ENCODE measurements at places on chromosomes 12 and 14.
A peak's percentile ranks its signal among the peaks of the same experiment; 100 is the strongest.

GRCh38 chr12:56154818-56155217, 2.4 kb downstream of the MYL6B start:
- no peak for DNase-seq

- no peak for DNase-seq
These were observed 242.2 kb upstream of the NPAS3 start for GRCh38 chr14:32696325-32697091.

- DNase-seq, result no peak
These were observed 436.2 kb downstream of the CCDC91 start for GRCh38 chr12:28626504-28626903.

DNA sequence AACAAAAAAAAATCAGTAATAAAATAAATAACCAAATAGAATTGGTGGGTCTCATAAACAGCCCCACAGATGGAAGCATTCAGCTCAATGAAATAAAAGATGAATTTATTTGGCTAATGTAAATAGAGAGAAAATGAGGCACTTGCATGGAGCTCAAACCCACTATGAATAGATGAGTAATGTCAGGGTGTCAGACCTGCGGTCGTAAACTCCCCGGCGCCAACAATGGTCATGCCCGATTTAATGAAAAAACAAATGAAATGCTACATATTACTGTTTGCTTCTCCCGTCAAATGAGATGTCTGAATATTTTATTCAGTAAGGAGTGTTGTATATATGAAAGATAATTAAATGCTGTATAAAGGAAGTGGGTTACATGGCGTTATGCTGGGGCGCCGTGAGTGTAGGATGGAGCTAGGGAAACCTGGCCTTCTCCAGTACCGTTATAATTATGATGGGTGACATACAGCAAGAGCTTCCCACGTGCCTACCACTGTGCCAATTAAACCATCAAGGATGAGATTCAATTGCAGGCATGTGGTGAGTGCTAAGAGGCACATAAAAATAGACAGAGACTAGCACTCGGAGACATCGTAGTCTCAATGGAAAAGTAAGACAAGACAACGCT, 648.1 kb downstream of the BCL11B start:
- no peak for DNase-seq

DNA sequence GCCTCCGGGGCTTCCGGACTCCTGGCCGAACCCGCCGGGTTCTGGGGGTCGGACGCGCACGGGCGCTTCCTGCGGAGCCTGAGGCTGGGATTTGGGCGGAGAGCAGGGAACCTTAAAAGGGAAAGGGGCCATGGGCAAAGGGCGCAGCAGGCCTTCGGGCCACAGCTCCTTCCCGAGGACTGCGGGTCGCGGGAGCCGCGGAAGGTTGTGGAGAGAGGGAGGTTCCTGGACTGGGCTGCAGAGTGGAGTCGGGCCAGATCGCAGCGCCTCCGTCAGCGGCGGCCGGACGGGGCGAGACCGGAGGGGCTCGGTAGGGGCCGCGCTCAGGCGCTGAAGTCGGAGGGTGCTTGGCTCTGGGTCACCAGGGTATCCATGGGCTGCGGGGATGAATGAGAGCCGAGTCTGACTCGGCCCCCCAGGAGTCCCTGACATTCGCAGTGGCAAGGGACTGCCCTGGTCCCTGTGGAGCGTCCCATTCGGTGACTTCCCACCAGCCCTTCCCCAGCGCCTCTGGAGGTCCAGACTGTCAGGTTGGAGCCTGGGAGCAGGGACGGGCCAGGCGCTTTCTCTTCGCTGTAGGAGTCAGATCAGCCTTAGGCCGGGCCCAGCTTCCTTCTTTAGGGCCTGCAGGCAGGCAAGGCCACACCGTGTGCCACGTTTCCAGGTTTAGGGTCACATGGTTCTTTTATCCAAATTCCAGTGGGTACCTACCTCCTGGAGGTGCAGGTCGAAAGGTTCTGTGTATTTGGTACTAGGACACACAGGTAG, 938 bp upstream of the SLC25A29 start:
- peak; percentile 27 for DNase-seq

DNA sequence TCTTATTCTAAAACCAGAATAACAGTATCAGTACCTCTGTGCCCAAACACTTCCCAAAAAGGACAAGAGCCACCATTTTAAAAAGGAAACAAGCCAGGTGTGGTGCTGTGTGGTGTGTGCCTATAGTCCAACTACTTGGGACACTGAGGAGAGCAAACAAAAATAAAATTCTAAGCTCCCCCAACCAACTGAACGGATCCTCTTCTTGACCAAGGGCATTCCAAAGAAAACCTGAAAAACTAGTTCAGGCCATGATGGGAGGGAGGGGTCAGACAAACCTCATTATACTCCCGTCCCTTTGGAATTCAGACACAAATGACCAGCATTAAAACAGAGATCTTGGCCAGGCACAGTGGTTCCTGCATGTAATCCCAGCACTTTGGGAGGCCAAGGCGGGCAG, 20.5 kb downstream of the SLC11A2 start:
- no peak for DNase-seq

DNA sequence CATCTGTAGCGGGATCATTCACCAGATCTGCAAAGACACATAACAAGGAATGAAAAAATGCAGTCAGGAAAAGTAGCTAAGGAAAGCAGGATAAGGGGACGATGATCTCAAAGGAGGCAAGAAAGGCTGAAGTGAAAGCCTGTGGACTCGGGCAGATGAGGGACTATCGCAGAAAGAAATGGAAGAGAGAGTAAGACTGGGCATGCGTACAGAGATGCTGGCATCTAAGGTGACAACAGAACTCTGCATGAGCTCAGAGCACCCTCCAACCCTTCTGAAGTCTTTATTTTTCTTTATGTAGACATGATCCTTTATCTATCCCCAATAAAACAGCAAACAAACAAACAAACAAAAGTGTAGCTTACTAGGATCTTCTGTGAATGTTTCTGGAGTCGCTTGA, 7.2 kb downstream of the MFAP5 start:
- DNase-seq, result no peak

GRCh38 chr14:54761835-54762234, 140.8 kb downstream of the GCH1 start:
- no peak for DNase-seq

DNA sequence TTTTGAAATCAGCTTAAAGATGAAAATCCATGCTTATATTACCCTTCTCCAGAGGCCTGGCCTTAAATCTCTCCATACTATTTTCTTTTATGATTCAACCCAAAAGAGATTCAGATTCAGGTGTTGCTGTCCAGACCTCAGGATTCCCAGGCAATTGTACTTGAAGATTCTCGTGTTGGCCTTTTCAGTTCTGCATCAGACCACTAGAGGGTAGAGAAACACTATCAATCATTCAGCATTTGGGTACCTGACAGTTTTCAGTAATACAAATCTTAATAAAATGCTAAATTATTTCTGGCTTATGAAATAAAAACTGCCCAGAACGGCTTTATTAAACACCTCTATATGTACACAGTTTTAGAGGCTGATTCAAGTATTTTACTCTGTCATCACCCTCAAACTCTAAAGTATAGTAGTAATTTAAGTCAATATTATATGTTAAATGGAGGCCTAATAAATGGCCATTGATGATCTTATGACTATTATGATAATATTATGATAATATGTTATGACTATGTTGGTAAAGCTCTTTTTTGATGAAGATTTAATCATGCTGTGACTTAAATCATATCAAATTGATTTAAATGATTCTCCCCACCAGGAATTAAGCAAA, 301.1 kb downstream of the DUSP6 start:
- DNase-seq, result peak; percentile 50

- no peak for DNase-seq
These were observed 14.9 kb upstream of the MYH7 start for GRCh38 chr14:23450379-23450778.

- no peak for DNase-seq
These were observed 746 bp downstream of the DNAI7 start for GRCh38 chr12:25194214-25194613.

- no peak for DNase-seq
These were observed 103.7 kb downstream of the ETV6 start for GRCh38 chr12:11753150-11753499.

GRCh38 chr12:57451233-57451778, 3.8 kb upstream of the INHBE start:
- no peak for DNase-seq

GRCh38 chr12:92432724-92433441, 269.9 kb upstream of the PLEKHG7 start:
- peak; percentile 31 for DNase-seq

DNA sequence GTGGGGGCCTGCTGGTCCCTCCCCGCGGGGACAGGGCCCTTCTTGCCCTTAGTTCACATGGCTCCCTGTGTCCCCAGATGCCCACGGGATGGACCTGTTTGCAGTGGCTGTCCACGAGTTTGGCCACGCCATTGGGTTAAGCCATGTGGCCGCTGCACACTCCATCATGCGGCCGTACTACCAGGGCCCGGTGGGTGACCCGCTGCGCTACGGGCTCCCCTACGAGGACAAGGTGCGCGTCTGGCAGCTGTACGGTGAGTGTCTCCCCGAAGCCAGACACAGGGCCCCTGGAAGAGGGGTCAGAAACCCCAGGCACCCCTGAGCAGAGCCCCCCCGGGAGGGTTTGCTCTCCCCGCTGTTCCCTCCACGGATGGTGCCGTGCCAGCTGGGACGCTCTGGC, 13.4 kb downstream of the MMP17 start:
- no peak for DNase-seq

- DNase-seq, result no peak
These were observed 152.9 kb downstream of the SLC41A2 start for GRCh38 chr12:104805186-104805585.

DNA sequence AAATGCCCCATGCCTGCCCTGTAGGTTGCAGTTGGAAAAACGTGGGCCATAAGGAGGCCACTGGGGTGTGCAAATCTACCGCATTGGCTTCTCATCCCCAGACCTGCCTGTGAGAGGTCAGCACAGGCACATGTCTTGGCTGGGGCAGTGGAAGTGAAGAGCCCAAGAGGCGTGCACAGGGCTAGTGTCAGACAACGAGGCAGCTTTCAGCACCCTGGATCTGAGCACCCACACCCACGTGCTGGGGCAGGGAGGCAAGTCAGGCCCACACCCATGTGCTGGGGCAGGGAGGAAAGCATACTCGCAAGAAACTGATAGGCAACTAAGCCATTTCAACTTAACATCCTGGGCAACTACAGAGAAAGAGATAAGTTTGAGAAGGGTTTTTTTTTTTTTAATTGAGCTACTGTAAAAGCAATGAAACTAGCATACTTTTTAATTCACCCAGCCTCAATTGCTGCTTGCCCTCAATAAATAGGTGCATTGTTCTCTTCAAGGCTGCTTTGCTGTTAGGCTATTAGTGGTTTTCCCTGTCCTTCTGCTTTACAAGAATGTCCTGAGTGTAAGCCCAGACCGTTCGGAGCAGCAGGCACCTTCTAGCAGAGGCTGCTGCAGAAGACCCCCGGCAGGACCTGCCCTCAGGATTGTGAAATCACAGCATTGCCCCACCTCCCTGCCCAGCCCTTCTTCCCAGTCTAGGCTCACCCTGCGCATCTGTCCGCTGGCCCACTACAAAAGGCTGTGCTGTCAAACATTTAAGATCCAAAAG, 355.3 kb upstream of the FKBP4 start:
- peak; percentile 14 for DNase-seq

DNA sequence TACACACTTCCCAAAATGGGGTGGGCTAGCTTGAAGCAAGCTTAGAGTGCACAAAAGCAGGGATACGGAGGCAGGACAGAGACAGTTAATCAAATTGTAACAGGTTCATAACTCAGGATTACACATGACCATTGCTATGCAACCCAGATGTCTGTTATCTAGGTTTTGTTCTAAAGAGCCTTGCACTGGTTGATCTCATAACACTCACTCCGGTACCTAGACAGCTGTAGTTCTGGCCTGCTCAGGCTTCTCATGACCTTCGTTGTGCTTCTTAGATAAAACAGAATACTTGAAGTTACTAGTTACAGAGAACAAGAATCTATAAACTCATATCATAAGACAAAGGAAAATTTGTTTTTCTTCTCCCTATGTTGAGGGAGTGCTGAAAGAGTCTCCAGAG, 983.4 kb downstream of the TMEM121 start:
- DNase-seq, result no peak

GRCh38 chr12:116542345-116542956, 16.7 kb upstream of the MAP1LC3B2 start:
- DNase-seq, result no peak

- DNase-seq, result no peak
These were observed 4.2 kb downstream of the KRT82 start for GRCh38 chr12:52401926-52402325.

- no peak for DNase-seq
These were observed 75.9 kb downstream of the TMTC1 start for GRCh38 chr12:29707846-29708245.

GRCh38 chr14:36656687-36657398, 4.8 kb upstream of the PAX9 start:
- no peak for DNase-seq

DNA sequence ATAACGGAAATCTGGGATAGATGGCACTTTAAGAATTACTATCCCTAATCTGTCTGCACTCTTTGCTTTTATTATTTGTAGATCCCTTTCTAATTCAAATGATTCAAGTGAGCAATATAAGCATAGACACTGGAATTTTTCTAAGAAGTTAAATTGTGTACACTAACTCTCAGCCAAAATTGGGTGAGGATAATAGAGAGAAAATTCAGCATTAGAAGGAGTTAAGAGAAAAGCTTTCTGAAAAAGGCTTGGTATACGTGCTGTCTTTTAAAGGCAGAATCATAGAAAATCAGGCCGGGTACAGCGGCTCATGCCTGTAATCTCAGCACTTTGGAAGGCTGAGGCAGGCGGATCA, 57.1 kb upstream of the CRACR2A start:
- no peak for DNase-seq

GRCh38 chr14:77364146-77364545, 12.7 kb downstream of the TMED8 start:
- DNase-seq, result peak; percentile 45

- no peak for DNase-seq
These were observed 8.5 kb downstream of the SLC38A1 start for GRCh38 chr12:46260124-46260912.

DNA sequence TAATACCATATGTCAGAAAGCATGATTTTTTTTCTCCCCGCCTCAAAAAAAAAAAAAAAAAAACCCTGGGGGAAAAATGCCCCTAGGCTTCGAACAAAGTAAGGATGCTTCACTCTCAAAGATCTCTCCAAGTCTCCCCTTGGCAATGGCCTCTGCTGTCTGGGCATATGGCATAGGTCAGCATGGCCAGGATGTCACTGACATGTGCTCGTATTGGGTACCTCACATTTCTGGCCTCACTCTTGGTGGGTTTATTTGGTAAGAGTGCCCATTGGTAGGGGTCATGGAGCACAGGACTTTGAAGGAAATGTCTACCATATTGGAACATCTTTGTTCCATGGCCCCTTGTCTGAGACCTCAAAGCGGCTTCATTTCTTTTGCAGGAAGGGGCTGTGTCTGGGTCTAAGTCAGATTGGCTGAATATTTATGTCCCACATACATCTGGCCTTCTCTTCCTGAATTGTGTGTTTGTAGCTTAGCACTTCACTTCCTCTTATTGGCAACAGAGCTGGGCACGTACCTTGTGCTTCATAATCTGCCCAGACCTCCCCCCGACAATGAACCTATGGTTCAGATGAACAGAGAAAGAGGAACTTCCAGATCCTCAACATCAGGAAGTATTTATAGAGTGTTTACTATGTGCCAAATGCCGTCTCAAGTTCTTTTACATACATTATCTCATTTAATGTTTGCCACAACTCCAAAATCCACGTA, 36.3 kb upstream of the OAS1 start:
- DNase-seq, result peak; percentile 88

Measured in MV-4-11 (cell line).